ENCODE measurements at places on chromosomes 2 and 18.

GRCh38 chr2:146415291-146415690 lies 1429.5 kb upstream of the ACVR2A start:
- DNase-seq, result no peak

GRCh38 chr2:675982-676646 lies 1.1 kb downstream of the TMEM18 start:
- DNase-seq, result peak; percentile 63

DNA sequence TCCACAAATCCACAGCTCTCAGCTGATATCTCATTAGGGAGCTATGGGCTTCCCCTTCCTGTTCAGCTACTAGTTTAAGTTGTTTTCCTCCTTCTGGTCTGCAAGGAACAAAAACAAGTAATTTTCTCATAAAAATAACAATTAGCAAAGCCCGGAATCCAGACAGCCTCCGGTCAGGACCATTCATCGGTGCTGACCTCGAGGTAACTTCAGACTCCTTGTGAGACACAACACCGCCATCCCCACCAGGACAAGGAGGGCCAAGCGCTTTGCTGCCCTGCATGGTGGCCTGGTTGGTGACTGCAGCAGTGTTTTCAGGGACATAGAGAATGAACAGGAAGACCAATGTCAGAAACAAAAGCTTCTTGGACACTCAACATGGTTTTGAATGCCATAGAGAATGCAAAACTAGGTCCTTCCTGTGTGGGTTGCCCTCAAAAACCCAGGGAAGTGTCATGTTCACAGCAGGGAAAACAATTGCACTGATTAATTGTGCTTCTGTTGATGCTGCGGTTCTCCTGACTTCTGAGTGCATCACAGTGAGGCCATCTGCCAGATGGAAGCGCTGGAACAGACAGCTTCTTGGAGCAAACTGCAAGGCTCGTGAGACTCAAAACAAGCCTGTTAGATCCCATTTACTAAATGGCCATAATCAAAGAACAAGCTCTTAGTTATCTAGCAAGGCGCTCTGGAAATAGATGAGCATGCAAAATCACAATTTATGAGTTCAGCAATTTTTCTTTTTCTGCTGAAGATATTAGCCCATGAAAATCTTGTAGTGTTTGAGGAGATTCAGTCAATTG lies 77.1 kb downstream of the HS1BP3 start:
- DNase-seq, result no peak

- DNase-seq, result no peak
Measured at GRCh38 chr18:55402731-55403405, 185.1 kb downstream of the TCF4 start.

DNA sequence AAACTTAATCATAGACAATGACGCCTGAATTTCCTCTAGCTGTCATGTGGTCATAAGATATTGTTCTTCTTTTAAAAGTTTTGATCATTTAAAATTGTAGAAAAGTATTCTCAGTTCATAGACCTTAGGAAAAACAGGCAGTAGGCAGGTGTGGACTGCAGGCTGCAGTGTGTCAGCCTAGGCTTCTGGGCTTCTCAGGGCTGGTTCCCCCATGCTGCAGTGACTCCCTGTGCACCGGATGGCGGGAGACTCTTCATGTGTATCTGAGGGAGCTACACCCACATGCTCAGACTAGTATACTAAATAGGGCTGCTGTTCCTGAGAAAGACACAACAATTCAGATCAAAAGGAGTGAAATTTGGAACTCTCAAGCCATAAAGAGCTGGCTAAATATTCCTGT lies 72.4 kb downstream of the PXDN start:
- DNase-seq, result no peak

- DNase-seq, result no peak
Measured at GRCh38 chr2:128233790-128234395, 84.8 kb downstream of the HS6ST1 start.

GRCh38 chr2:179646173-179646769 lies 215.1 kb downstream of the ZNF385B start:
- no peak for DNase-seq

DNA sequence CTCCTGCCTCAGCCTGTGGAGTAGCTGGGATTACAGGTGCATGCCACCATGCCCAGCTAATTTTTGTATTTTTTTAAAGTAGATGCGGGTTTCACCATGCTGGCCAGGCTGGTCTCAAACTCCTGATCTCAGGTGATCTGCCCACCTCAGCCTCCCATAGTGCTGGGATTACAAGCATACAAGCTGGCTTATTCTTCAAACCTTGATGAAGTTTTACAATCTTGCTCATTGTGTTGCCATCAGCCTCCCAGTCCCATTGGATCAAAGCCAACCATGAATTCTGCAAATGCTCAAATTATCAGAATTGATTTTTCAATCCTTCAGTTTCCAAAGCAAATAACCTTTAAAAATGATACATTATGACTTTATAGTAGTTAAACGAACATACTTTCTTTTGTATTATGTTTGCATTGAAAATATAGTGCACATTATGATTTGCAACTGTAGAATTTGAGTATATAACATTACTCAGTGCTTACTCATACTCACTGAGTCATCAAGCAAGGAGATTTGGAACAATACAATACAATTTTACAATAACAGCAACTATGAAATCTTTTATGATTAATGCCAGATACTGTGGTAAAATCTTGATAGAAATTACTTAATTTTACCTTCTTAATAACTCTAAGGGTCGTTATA lies 1491.9 kb upstream of the CELF4 start:
- no peak for DNase-seq

- DNase-seq, result no peak
Measured at GRCh38 chr2:166361351-166362153, 14.2 kb downstream of the SCN9A start.

DNA sequence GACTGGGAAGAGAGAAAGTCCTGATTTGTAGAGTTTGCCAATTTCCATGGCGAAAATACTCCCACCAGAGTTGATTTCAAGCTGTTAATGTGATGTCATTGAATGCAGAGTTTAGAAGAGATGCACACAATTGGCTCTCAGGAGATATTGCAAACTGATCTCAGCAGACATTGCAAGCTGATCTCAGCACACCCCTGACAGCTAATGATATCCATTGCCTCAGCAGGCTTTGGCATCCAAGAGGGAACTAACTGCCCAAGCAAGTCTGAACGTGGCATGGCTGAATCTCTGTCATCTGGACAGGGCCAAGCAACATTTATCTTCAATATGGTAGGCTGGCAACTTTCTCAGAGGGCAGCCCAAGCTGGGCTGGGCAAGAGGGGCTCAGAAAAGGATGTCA lies 78.4 kb upstream of the CYP1B1 start:
- no peak for DNase-seq

DNA sequence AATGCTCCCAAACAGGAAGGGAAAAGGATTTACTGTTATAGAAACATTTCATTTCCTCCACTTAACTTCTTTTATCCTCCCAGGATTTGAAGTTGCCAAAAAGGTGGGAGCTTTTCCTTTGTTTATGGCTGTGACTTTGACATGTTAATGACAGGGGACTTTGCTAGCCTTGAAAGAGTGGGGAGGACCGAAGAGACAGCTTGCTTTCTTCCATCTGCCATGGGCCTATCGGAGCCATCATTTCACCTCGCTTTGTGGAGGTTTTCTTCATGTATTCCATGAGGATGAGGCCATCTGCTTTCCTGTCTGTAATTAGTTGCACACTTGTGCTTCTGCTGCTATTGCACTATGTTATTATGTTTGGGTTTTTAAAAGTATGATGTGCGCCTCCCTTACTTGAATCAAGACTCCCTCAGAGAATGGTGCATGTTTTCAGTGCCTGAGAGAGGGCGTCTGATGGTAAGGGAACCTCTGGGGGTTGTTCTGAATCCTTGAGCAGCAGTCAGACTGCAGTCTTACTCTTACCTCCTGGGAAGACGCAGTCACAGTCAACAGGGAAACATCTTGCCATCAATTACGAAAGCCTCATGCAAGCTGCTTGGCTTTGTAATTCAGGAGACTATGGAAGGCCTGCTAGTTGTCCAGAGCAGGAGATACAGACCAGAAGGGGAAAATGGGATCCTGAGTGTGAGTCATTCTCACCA lies 173.3 kb upstream of the MGAT5 start:
- DNase-seq, result no peak

All from nephron progenitor cell (in vitro differentiated cells).